ENCODE measurements at places on chromosomes 7 and 10.
A peak's percentile ranks its signal among the peaks of the same experiment; 100 is the strongest.

DNA sequence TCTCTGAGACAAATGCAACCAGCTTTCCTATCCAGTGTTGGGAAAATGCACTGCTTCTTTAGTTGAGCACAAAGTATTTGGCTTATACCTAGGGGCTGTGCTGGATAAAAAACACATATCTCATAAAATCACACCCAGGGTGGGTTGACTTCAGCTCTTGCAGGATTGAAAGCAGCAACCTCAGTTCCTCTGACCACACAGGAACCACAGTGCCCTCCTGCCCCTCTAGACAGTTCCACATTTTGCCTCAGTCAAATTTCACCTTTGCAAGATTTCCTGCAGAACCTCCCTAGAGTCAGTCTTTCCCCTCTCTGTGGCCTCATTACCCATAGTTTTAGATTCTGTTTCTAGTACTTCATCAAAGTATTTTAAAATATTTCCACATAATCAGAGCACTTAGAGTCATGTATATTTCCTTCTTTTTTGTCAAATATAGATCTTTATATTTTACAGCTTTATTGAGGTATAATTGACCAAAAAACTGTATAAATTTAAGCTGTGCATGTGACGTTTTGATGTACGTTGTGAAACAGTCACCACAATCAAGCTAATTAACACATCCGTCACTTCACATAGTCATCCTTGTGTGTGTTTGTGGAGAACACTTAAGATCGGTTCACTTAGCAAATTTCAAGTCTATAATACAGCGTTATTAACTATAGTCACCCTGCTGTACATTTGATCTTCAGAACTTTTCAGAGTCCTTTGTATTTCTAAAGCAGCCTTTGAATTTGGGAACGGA, 37.0 kb upstream of the EGR2 start:
- peaks cover 33% of the 10 kb centered on the region for H3K27me3 ChIP-seq
- no peaks in the 10 kb centered on the region for H3K4me1 ChIP-seq
- no peak overlapping the region for H3K4me3 ChIP-seq
- H3K27ac ChIP-seq = no peak overlapping the region
- DNase-seq = no peak
- H3K36me3 ChIP-seq = no peaks in the 10 kb centered on the region

DNA sequence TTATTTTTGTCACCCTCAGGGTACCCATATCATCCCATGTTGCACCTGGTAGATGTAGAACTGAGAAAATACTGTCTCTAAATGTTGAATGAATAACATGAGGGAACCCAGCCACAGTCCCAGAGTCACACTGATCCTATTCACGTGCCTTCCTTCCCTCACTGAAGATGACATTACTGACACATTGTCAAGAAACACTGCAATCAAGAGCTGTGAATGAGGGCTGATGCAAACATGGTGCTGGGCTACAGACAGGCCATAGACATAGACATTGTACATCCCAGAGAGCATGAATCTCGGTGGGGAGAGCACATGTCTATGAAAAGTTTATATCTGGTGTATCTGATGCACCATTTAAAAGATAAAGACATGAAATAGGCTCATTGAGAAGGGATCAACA, 9.8 kb downstream of the SLC13A4 start:
- H3K27ac ChIP-seq = no peak overlapping the region
- peaks cover 20% of the 10 kb centered on the region for H3K4me1 ChIP-seq
- no peaks in the 10 kb centered on the region for H3K36me3 ChIP-seq
- H3K4me3 ChIP-seq = no peak overlapping the region
- H3K27me3 ChIP-seq = no peaks in the 10 kb centered on the region

DNA sequence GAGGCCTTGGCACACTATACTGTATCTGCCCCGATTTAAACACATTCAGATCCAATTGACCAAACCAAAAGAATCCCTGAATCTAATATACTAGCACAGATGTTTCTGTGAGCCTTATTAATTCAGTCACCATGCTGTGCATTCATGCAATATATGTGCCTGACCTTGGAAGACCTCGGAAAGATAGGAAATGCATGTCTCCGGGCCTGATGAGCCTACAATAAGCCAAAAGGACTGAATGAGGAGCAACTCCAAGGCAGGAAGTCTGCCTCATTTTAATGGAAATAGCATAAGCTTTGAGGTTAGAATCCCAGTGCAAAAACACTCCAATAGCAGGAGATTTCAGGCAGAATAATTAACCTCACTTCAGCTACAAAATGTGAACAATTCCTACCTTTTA, 316.7 kb downstream of the LRRTM3 start:
- no peaks in the 10 kb centered on the region for H3K36me3 ChIP-seq
- no peaks in the 10 kb centered on the region for H3K27me3 ChIP-seq
- no peaks in the 10 kb centered on the region for H3K4me1 ChIP-seq
- no peak for DNase-seq
- H3K4me3 ChIP-seq = no peak overlapping the region
- H3K27ac ChIP-seq = no peak overlapping the region

DNA sequence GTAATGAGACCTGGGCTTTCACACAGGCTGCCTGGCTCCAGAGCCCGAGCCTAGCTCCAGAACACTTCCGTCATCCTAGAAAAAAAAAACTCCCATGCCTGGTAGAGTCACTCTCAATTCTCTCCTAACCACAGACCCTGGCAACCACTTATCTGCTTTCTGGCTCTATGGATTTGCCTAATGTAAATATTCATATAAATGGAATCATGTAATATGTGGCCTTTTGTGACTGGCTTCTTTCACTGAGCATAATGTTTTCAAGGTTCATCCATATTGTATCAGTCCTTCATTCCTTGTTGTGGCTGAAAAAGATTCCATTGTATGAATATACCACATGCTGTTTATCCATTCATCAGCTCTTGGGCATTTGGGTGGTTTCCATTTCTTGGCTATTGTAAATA, 167.7 kb upstream of the MKLN1 start:
- peaks cover 29% of the 10 kb centered on the region for H3K4me1 ChIP-seq
- H3K36me3 ChIP-seq = no peaks in the 10 kb centered on the region
- no peak overlapping the region for H3K4me3 ChIP-seq
- no peak overlapping the region for H3K27ac ChIP-seq

- H3K27me3 ChIP-seq = no peaks in the 10 kb centered on the region
- H3K4me1 ChIP-seq = peaks cover 43% of the 10 kb centered on the region
- H3K27ac ChIP-seq = peak overlapping the region; percentile 36
- no peak overlapping the region for H3K4me3 ChIP-seq
- H3K36me3 ChIP-seq = no peaks in the 10 kb centered on the region
- no peak for DNase-seq
These were observed 143.3 kb downstream of the KCNMA1 start for GRCh38 chr10:77494327-77494726.

Measured in Panc1 (cell line).